ENCODE measurements at places on chromosomes 12 and 14.

- no peak for DNase-seq
Observed at GRCh38 chr14:29684926-29685325, 242.7 kb downstream of the PRKD1 start.

DNA sequence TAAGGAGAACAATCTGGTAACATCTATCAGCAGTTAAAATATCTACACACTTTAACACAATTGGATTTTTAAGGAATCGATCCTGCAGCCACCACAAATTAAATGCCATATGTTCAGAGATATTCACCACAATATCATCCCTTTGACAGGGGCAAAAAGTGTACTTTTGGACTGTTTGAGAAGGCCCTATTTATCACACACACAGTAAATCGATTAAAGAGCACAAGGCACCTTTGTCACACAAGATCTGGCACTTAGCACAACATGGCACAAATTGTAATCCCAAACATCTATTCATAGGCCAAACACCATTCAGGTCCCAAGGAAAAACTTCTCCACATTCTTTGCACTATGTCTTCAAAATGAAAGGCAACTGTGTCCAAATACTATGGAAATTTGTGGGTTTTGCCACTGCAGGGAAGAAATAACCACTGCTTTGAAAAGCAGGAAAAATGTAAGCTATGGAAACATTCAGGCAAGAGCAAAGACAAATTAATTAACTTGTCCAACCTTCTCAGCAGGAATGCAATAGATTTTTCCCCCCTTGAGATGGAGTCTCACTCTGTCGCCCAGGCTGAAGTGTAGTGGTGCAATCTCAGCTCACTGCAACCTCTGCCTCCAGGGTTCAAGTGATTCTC lies 282.5 kb upstream of the TMPO start:
- no peak for DNase-seq

- DNase-seq = no peak
Observed at GRCh38 chr14:49545716-49546115, 40.5 kb downstream of the RPS29 start.

GRCh38 chr12:49905718-49906314 lies 2.1 kb upstream of the FAIM2 start:
- no peak for DNase-seq

DNA sequence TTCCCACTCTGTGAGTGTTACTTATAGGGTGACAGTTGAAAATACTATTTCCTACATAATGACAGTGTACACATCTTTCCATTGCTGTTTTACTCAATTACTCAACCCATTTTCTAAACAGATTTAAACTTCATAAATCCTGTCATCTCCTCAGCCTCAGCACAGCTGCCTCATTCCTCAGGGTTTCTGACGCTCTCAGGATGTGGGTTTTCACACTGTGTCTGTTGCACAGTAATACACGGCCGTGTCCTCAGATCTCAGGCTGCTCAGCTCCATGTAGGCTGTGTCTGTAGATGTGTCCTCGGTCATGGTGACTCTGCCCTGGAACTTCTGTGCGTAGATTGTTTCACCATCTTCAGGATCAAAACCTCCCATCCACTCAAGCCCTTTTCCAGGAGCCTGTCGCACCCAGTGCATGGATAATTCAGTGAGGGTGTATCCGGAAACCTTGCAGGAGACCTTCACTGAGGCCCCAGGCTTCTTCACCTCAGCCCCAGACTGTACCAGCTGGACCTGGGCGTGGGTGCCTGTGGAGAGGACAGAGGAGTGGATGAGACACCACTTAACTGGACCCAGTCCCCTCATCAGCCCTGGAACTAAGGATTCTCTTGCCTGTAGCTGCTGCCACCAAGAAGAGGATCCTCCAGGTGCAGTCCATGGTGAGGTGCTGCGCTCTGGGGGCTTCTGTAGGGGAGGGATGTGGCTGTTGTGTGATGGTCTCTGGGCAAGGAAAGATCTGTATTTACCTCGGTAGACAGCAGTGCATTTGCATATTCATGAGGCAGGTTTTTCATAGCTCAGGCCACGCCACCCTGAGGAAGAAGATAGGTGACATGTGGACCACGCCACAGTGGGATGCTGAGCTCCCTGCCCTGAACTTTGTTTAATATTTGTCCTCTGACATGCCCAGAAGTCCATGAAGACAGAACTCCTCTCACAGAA lies 750.2 kb downstream of the TMEM121 start:
- DNase-seq = no peak

DNA sequence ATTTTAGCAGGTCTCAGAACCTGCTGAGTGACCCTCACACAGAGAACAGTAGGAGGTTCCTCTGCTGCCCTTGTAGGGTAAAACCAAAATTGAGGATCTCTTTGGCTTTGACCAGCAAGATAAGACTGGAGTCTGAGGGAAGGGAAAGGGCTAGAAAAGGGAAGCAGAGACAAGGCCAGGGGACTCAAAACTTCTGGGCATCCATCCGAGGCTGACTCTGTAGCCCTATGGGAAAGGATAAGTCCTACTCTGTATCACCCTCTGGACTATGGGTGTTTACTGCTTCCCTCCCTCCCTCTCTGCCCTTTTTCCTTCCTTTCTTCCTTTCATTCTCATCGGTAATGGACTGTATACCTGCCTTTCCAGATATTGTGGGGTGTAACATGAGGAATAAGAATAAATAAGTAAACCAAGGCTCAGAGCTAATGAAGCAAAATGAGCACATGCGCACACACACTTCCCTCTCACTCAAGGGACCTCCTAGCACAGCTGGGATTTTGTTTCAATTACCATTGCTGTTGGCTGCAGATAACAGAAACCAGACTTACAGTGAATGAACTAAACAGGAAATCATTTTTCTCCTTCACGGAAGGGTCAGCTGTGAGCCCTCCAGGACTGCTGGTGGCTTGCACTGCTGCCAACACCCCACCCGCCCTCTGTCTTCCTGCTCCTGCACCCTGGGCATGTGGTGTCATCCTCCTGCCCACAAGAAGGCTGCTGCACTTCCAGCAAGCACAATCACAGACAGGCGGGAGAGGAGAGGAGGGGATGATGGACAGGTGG lies 404.4 kb upstream of the CCDC196 start:
- no peak for DNase-seq

- no peak for DNase-seq
Observed at GRCh38 chr14:93994919-93995682, 2.0 kb upstream of the CCDC197 start.

GRCh38 chr12:14852880-14853279 lies 9.6 kb upstream of the ART4 start:
- no peak for DNase-seq

GRCh38 chr14:20434701-20435581 lies 1.0 kb downstream of the KLHL33 start:
- DNase-seq = no peak

Data from effector CD8-positive, alpha-beta T cell (primary cell).